Activated CD4-positive, alpha-beta T cell treated with anti-CD3 and anti-CD28 coated beads, Interleukin-2, Interleukin-4, amounts not matched to agents 100 ng/mL and 50 ng/mL, durations not matched to agents 16 hours and 8 hours (primary cell): ENCODE measurements at places on chromosomes 5 and 9.

DNA sequence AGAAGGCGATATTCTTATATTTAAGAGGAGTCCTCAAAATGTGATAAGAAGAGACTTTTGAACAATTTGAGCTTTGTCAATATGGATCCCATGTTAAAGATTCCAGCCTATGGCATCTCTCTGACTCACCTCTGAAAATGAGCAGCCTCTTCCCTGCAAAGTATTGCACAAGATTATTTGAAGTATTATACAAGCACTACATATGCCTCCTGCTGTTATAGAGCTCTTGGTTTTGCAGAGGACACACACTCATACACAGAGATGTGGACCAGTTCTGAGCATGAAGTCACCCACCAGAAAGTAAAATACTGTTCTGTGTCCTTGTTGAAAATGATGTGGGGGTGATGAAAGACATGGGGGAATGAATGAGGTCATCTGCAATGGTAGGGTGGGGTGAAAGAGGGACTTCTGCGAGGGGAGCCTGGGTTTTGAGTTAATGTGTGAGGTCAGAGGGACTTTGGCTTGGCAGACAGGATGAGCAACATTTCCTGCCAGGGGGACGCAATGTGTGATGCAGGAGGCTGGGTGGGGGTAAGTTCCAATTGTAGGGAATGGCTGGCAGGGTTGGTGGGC lies 25.8 kb downstream of the FBXL7 start:
- no peak for DNase-seq

DNA sequence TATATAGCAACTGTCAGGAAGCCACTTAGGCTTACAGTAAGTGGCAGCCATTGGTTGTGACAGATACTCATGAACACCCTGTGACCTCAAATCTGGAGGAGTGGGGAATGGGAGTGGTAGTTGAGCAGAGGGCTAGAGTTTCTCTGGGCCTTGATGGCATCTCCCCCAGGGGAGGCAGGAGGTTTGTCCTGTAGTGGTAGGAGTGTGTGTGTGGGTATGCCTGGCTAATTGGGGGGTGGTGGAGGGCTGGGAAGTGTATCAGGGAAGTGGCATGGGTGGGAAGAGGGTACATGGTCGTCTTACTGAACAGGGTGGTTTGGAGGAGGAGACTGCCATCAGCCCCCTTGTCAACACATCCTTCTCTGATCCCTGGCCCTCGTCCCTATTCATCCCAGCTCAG lies 71.5 kb downstream of the PSD2 start:
- no peak for DNase-seq

DNA sequence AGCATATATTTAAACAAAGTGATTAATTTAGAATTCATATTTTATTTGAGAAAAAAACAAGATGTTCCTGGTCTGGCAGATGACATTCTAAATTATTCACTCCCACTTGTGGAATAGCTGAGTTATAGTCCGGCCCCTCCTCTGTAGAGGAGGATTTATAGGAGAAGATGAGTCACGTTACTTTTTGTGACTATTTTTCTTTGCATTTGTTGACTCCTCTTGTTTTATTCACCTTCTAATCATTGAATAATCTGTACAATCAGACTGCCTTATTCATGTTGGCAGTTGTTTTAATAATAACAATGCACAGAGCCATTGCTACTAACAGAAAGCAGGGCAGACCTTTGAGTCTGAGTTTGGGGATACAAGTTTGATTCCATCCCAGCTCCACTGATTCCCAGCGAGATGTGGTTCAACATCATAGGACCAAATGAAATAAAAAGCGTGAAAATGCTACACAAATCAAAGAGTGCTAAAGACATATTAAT lies 23.2 kb downstream of the DOCK8 start:
- no peak for DNase-seq

GRCh38 chr5:11904265-11904906 lies at the start of gene CTNND2:
CTNND2 (minus strand) TSS chr5:11904446; CDS start chr5:11903853, 593 bp downstream.
- no peak for DNase-seq

GRCh38 chr9:131674425-131675421 lies 65.2 kb downstream of the RAPGEF1 start:
- DNase-seq = no peak

DNA sequence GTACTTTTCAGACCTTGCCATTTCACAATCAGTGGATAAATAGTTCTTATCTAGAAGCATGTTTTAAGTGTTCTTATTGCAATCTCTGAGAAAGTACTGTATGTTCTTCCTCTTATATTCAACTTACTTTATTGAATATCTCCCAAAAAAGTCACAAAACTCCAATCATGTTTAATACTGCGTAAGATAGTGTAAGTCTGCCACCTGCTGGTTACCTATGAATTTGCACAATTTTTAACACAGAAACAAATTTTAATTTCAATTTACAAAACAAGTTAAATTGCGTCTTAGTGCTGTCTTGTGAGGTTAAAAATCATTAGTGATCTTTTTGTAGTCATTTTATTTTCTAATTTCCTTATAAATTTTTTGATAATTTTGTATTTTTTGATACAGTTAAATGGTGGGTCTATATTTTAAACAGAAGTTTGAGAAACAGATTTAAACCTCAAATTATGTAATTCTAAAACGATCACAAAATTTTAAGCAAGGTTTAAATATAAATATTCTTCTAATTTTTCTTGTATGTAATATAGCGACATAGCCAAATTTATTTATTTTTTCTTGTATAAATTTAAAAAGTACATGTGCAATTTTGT lies 115.8 kb downstream of the EMB start:
- peak; percentile 28 for DNase-seq

GRCh38 chr9:8078641-8079140 lies 279.1 kb upstream of the DMAC1 start:
- no peak for DNase-seq

DNA sequence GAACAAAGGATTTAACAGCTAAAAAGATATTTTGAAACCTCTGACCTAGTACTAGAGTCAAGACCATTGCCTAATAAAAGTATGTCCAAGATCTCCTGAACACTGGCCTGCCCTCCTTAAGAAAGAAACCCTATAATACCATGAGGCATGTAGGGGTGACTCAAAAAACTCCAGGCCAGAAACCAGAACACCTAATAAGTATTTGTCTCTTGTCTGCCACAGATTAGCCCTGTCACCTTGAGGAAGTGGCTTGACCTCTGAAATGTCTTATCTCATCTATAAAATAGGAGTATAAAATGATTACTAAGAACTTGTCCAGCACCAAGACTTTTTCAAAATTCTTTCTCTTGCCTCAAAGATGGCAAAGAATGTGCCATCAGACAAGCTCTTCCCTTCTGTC lies 125.5 kb upstream of the RASGRF2 start:
- DNase-seq = no peak

DNA sequence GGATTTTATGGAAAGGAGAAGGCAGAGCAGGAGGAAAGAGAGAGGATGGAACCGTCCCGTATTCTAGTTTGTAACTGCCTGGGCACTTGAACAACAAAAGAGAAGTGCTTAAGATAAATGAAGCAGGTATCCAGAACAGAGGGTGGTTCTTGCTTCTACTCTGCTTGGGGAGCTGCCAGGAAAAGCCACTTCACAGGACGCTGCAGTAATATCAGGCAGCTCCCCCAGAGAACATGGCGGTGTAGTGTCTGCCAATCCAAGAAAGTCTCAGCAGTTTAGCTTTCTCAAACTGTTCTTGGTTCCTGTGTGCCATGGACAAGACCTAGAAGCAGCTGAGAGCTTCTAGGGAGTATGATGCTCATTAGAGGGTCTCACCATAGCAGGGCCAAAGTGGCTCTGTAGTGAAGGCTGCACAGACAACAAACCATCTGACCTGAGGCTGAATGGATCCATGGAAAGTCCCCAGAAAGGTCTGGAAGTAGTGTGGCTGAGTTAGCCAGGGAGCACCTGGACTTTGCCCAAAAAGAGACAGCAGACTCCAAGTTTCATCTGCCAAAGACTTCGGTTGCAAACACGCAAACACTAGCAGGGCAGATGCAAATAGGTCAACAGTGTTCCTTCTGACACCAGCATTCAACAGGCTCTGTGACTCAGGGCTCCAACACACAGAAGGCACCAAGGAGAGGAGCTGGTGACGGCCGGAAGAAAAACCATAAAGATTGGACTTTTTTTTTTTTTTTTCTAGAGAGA lies 72.2 kb upstream of the TNFSF8 start:
- no peak for DNase-seq

DNA sequence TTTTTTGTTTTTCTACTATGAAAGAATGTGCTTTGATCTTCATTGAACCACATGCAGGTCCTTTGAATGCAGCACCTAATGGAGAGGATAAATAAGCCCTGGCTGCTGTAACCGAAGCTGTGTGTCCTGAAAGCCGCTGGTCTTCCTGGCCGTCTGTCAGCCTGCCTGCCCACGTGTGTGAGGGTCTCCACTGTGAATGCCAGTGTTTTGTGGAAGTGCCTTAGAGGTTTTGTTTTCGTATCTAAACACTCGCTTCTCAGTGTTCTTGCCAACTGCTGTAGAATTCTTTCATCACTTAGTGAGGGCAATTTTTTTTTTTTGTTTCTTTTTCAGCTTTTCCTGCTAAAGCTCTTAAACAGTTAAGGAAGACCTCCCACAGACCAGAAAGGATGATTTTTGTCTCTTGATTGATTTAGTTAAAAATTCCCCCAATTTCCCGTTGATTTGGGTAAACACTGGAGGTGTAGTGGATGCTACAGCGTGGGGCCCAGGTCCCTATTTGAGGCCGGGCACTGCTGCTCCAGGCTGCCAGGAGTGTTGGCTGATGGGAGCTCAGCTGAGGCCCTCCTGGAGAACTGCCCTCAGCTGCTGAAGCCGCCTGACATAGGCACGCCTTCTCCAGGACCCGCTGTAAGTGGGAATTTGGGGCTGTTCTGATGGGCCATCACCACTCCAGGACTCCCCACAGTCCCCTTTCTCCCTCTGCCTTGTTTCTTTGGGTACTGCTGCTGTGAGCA lies 29.2 kb upstream of the PTCH1 start:
- DNase-seq = no peak

DNA sequence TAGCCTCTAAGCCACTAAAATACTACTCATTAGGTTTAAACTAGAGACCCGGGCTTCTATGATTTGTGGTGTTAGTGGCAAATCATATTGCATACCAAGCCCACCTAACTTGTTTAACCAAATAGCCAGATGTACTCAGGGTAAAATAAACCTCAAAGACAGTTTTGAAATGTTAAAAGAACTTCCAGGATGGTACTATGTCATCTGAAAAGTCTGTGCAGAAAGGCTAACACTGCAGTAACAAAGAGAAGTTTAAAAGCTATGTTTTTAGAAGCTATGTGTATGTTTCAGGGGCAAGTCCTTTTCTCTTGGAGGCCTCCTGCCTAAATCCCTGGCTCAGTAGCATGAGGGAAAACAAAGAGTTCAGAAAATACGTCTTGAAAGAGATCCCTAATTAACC lies 84.9 kb upstream of the IL7R start:
- no peak for DNase-seq

DNA sequence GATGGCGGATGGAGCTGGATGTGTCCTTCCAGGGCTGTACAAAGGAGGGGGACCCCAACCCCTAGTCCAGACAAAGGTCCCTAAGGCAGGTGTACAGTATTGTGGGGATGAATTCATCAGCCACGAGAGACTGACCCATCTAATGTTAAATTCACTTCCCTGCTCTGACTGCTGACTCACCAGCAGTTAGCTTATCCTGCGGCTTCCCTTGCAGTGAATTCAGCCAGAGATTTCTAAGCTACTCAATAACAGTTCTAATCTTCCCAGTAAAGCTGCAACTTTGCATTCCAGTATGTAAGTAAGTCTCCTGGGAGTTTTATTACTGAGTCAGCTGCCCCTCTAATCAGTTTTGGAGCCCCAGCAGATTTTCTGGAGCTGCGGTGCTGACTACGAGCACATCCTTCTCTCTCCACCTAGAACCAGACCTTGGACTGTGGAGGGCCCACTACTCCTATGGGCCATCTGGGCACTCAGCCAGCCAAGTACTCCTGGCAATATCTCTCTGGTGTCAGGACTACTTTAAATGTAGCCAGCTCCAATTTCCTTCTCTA lies 16.1 kb downstream of the B4GALT1 start:
- DNase-seq = no peak

DNA sequence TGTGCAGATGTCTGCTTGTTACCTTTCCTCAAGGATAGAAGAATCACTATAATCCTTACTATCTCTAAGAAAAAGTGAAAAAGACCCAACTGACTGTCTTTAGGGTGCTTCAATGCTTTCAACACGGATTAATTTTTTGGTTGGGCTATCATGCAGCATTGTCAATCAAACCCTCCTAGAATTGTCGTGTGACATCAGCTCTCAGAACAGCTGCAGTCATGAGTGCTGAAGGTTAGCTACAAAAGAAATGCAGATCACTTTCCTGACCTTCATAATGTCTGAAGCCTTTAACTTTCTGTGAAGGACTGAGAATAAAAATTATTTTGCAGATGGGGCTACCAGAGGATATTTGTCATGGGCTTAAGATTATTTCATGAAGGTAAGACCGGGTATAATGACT lies 107.9 kb upstream of the EFNA5 start:
- DNase-seq = no peak

GRCh38 chr9:74463825-74464224 lies 33.3 kb upstream of the RORB start:
- DNase-seq = no peak

DNA sequence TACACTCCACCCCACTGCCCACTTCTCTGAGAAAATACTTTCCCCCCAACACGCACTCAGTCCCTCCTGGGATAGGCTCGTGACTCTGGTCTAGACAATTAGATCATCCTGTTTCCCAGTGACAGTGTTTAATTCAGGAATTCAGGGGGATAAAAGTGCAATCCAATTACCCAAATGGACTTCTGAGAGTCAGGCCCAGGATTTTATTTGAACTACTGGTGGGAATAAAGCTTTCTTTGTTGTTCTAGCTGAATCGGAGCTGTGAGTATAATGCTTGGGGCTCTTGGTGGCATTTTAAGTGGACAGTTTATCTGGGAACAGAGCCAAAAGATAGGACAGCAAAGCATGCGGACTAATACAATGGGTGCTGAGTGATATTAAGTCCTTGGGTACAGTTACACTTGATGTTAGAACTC lies 683.3 kb downstream of the MAT2B start:
- DNase-seq = no peak
